ENCODE measurements at places on chromosomes 7 and 10. TPM values are rescaled to one million over a fixed set of nuclear protein-coding genes. Genes with fewer than 3 reads are reported as not detected.

Gene TBC1D12
- 4.7 TPM for total RNA-seq

Gene CCDC172
- total RNA-seq = not detected

Gene ADARB2
- total RNA-seq = 0.32 TPM

Gene LCOR
- 16.3 TPM for total RNA-seq

Gene NEBL
- total RNA-seq = 6.6 TPM

Gene UBE3C
- total RNA-seq = 28.3 TPM

Gene CYP26C1
- total RNA-seq = not detected

Gene VPS41
- total RNA-seq = 25.0 TPM

Gene MEST
- total RNA-seq = 26.1 TPM

Gene SMURF1
- total RNA-seq = 11.5 TPM

Gene NHLRC2
- 26.7 TPM for total RNA-seq

Gene INA
- not detected for total RNA-seq

Gene MCM10
- total RNA-seq = 0.64 TPM

Gene SLC26A5
- 1.1 TPM for total RNA-seq

Gene FANK1
- total RNA-seq = not detected

Gene KAZALD1
- total RNA-seq = 0.31 TPM

Gene RBM20
- total RNA-seq = 0.04 TPM

Gene OR13A1
- not detected for total RNA-seq

Data from right lobe of liver (tissue), 6 donors.